ENCODE measurements at places on chromosomes 4 and X.

GRCh38 chr4:128574706-128575105, 234.8 kb upstream of the JADE1 start:
- peak; percentile 53 for DNase-seq

GRCh38 chr4:139243448-139244365, 36.3 kb downstream of the MGARP start:
- DNase-seq = no peak

DNA sequence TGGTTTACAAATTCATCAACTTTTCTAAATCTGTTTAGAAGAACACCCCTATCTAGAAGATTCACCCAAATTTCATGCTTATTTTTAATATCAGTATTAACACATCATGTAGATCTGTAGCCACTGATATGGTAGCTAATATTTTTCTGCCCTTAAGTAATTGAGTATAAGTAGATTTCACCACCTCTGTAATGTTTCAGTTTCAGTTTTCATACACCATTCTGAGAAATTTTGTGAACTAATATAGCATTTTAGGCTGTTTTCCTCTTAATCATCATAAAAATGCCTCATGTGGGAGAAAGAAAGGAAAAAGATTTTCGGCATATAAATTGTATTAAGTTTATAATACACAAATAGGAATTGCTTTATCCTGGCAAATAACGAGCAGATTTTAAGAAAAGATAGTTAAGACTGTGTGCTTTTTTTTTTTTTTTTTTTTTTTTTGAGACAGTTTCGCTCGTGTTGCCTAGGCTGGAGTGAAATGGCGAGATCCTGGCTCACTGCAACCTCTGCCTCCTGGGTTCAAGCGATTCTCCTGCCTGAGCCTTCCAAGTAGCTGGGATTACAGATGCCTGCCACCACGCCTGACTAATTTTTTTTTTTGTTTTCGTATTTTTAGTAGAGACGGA, 21.4 kb upstream of the RBPJ start:
- DNase-seq = no peak

GRCh38 chr4:40240040-40240653, 43.3 kb downstream of the RHOH start:
- DNase-seq = no peak

DNA sequence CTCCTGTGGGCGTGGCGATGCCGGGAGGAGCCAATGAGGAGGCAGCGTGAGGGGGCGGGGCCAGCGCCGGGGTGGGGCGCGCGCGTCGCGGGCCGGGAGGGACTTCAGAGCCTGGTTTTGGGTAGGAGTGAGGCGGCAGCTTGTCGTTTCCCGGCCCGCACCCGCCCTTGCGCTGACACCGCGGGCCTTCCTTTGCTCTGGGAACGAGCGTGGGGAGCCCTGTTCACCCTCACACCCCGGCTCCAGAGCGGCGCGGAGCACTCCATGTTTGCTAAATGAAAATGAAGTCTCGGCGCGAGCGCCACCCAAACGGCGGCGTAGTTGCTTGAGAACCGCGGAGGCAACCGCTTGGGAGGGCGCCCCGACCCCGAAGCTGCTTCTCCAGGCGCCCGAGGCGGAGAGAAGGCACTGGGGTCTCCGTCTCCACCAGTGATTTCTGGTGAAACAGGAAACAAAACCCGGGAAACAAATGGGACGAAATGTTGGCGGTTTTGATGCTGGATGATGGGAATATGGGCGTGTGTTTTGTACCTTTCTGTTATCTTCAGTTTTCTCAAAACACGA, 497 bp upstream of the GRPEL1 start:
- no peak for DNase-seq

DNA sequence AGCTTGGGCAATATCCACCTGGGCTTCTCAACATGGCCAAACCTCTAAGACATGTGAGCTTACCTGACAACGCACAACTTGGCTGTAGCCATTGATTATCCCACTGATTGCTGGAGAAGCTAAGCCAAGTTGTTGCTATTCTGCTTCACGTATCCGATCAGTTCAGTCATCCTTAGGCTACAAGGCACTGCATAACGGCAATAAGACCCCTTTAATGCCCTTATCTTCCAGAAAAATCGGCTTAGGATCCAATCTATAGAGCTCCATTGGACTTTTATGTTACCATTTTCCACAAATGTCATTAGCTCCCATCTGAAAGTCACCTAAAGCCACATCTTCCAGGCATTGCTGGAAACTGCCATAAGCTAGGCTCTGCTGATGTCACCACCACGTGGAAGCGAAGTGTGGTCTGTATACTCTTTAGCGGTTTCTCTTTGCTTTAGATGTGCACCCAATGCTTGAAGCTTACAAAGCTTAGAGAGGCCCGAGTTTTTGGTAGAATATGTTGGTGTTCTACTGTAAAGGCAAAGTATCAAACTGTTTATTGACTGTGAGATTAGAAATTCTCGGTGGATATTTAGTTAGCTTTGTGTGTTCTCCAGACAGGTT, 163.1 kb downstream of the CPE start:
- no peak for DNase-seq

GRCh38 chr4:88137112-88137511, 21.3 kb downstream of the ABCG2 start:
- DNase-seq = no peak

- DNase-seq = no peak
Observed at GRCh38 chrX:63513825-63514568, 162.9 kb upstream of the SPIN4 start.

DNA sequence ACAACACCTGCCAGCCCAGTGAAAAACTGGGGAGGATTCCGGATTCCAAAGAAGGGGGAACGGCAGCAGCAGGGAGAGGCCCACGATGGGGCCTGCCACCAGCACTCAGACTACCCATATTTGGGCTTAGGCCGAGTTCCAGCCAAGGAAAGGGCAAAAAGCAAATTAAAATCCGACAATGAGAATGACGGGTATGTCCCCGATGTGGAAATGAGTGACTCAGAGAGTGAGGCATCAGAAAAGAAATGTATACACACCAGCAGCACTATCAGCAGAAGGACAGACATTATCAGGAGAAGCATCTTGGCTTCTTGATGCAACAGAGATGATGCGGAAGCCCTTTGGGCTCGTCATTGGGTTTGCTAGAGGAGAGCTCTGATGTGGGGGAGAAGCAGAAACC, 62.4 kb downstream of the JADE1 start:
- no peak for DNase-seq

DNA sequence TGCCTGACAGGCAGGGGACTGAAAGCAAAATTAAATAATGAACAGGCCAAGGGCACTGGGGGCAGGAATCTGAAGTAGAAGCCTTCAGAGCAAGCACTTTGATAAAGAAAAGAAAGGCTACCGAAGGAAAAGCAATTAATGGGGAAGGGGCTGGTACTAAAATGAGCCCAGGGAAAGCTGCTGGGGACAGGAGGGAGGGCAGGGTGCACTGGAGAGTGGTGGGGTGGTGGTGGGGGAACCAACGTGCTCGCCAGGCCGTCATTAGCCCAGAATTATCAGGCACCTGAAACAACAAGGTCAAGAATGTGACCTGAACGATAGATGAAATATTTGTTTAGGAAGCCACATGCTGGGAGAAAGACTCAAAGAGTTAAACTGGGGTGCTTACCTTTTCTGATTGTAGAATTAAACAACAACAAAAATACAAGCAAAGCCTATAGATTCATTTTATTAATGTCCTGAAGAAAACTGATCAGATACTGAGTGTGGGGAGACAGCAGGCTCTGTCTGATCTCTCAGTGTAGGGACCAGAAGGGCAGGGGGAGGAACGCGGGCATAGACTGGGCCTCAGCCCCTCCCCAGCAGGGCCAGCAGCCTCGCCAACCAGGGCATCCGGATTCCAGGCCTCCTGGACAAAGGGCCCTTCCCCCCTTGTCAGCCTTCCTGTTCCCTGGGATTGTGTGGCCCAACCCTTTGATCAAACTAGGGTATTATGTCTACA, 239.7 kb upstream of the KLF3 start:
- DNase-seq = no peak

DNA sequence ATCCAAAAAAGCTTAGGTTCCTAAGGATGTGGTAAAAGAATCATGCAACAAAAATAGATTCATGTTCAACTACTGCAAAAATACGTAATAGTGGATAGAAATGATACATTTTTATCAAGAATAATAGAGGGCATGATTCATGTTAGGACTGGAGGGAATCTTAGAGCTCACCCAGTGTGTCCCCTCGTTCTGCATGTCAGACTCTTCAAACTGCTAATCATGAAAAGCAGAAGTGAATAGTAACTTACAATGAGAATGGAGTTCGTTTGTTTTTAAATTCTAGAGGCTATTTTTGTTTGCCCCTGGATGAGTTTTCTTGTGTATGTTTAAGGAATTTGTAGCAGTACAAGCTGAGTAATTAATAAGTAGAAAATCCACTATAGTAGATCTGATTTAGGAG, 79.4 kb downstream of the MSL3 start:
- no peak for DNase-seq

DNA sequence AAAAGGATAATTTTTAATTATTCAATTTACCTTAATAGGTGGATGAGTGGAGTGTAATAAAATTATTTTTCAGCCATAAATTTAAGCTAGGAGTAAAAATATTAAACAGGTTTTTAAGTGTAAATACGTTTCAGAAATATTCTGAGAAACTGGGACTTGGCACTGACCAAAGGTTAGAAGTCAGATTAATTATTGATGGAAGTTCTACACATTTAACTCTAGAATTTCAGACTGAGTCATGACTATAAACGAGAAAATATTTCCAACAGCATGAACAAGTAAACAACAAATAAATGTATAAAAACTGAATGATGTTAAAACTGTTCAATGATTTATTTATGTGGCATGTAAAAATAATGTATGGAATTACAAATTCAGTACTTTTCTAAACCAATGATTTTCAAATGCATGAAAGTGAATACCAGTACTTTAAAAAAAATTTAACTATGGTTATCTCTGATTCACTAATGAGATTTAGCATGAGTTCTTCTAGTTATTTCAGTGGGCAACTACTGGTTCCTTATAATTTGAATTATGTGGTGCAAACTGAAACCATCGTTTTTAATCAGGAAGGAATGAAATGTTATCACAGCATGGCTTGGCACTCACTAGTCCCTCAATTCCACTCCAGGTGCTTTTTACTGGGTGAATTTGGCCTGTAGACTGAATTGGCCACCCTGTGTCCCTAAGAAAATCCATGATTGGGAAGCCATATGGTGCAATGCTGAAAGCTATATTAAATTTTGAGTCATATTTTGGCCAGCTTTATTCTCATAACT, 244.2 kb downstream of the FSTL5 start:
- DNase-seq = no peak

GRCh38 chr4:180285796-180286195, 1957.4 kb upstream of the TENM3 start:
- DNase-seq = no peak

GRCh38 chrX:40552768-40553167, 28.0 kb upstream of the ATP6AP2 start:
- DNase-seq = no peak

DNA sequence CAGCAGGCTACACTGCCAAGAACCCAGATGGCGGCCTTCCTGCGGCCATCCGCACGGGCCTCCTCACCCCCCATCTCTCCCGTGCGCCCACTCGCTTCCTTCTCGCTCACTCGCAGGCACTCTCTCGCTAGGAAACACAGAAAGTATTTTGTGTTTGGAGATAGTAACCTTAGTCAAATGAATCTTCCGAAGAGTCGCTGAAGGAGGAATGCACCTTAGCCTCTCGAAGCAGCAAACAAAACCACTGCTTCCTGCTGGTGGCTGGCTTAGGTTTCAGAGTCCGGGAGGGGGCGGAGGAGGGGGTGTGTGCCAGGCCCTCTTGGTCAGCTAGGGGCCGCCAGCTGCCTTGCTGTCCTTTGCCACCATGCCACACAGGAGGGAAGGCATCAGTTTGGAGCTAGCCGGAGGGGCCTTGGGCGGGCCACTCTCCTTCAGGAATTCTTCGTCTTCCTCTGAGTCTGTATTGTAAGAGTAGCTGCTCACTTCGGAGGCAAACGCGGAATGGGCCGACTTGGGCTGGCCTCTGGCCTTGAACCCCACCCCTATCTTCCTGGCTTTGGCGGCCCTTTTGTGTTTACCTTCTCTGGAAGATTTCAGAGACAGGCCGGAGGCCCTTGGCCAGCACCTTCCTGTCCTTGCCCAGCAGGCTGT, 73.2 kb upstream of the UCP1 start:
- no peak for DNase-seq

GRCh38 chr4:14023896-14024295, 396.4 kb upstream of the BOD1L1 start:
- DNase-seq = no peak

GRCh38 chr4:152709675-152710438, 30.1 kb upstream of the TMEM154 start:
- no peak for DNase-seq

DNA sequence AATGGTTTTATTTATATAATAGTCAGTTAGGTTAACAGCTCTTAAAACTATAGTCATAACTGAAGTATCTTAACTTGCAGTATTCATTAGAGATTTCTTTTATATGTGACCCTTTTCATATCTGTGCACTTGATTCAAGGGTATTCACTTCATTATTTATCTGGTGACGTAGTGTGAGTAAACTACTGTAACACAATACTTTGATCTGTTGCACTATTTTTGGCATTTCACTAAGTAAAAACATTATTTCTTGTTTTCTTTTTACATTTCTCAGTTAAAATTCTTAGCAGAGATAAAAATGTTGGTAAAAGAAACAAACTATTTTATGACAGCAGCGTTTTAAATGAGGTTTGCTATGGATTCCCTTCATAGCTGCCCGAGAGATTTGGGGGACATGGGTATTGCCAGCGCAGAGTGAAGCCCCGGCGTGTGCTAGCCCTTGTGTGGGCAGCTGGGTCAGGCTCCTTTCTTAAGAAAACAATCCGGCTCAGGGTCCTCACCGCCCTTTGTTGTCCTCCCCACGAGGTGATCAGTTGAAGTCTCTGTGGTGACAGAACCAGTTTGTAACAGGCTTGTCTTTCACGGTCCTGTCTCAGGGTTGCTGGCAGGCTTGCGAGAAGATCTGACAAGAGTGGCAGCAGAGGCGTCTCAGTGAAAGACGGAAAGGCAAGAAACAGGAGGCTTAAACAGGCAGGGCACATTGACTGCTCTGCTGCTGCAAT, 293.4 kb downstream of the BMPR1B start:
- no peak for DNase-seq

- no peak for DNase-seq
Observed at GRCh38 chr4:184375027-184375426, 99.3 kb downstream of the IRF2 start.

DNA sequence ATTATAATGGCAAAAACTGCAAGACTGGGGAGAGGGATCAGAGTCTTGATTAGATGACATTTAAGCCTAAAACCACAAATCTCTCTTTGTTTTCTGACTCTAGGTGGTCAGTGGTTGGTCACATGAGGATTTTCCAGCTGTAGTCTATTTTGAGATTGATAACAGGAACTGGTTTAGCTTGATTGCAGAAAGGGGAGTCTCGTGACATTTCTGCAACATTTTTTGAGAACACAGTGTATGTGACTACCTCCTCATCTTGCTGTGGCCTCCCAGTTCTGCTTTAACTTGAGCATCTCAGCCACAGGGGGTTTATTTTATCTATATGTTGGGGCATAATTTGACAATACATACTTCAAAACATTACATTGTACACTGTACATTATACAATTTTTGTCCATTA, 726.4 kb upstream of the MAGEB2 start:
- DNase-seq = no peak

- no peak for DNase-seq
Observed at GRCh38 chrX:57678686-57679428, 1.2 kb downstream of the NLRP2B start.
